ENCODE measurements at places on chromosomes 13 and 19.

DNA sequence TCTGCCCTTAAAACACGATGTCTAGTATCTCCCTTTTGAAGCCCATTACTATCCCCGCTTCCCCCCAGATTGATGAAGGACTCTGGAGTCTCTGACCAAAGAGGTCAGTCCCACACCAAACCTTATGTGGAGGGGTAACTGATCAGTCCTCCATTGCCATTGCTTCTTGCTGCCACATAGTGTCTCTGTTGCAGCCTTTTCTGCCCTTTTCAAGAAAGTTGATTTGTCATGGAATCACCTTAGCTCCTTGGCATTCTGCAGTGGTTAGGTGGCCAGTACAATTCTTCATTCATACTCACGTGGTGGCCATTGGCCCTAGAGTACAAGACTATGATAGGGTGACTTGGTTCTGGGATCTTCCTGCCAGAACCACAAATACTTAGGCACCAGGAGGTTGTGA lies 8.4 kb upstream of the HTR2A start:
- DNase-seq: no peak

GRCh38 chr13:46839399-46839798 lies 42.4 kb upstream of the ESD start:
- DNase-seq: no peak

DNA sequence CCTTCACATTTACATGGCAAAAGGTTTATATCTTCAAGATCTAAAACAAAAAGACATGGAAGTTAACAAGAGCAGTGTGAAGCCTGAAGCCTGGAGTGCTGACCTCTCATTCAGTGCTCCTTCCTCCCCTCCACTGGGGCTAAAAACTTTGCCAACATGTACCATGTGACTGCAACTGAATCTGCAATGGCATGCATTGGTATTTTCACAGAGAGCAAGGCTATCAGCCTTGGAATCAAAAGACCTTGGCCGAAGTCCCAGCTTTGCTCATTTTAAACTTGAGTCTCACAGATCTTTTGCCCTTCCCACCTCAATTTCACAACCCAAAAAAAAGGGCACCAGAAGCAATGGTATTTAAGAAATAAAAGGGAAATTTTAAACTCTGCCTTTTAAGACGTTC lies 325.1 kb downstream of the DCT start:
- DNase-seq: no peak

DNA sequence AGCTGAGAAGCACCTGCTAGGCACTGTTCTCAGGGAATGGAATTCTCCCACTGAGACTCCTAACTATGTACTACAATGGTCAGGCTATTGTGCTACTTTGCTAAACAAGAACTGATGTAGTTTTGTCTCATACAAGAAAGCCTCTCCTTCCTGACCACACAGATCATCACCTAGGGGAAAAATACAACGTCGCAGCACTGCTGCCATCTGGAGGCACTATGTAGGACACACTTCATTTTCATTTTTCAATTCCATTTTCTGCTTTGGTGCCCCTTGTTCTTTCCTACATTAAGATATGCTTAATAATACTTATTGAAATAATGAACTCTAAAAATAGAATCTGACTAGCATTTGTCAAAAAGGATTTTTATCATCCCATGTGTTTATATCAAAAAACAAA lies 21.1 kb downstream of the PROSER1 start:
- peak; percentile 19 for DNase-seq

- no peak for DNase-seq
These were observed 572 bp downstream of the SHISA2 start for GRCh38 chr13:26051231-26051656.

- DNase-seq: no peak
These were observed 264.0 kb downstream of the TBC1D4 start for GRCh38 chr13:75217949-75218348.

DNA sequence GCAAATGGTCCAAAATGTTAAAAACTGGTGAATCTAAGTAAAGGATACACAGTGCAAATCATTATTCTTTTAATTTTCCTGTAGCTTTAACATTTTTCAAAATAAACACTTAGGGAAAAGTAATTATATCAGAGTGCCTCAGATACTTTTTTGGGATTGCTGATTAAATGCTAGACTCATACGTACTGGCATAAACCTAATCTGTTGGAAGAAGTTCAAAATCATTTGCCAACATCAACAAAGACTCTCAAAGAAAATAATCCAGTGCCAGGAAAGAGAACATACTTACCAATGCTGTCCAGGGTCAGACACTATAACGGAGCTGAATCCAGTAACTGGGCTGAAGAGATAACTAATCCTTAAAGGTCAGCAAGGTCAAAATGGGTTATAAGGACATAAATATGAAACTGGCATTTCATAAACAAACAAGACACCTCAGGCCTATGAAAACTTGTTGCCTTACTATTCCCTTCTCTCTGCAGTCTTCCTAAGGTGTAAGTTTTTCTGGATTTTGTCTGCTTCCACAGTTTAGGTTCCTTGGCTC lies 3.3 kb upstream of the ZNF420 start:
- DNase-seq: no peak

DNA sequence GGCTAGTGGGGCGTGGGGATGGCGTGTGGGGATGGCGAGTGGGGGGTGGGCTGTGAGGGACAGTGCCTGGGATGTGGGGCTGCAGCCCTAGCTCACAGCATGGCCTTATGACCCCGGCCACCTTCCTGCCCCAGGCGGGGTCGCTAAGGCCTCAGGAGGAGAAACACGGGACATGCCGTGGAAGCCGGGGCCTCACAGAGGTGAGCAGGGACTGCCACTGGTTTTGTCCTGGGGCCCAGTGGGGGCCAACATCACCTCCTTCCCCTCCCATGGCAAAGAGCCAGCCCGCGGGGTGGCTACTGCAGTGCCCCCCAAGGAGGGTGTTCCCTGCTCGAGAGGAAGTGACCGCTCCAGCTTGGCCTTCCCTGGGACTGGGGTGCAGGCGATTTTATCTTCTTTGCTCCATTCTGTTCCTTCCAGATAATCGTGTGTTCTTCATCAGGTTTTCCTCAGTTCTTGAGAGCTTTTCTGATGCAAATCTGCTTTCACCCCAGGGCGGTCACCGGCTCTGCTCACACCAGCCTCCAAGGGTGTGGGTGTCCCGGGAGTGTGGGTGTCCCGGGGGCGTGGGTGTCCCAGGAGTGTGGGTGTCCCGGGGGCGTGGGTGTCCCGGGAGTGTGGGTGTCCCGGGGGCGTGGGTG lies 1.2 kb downstream of the F7 start:
- DNase-seq: peak; percentile 36

- peak; percentile 29 for DNase-seq
These were observed 706 bp upstream of the DNAJC3 start for GRCh38 chr13:95676105-95676761.

DNA sequence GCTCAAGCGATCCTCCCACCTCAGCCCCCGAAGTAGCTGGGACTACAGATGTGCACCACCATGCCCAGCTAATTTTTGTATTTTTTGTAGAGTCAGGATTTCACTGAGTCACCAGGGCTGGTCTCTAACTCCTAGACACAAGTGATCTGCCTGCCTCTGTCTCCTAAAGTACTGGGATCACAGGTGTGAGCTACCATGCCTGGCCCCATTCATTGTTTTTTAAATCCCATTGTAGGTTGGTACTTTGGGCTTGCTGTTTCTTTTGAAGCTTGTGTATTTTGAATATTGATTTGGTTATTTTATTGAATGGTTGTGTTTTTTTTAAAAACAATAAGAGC lies 26.7 kb downstream of the ZMYM2 start:
- DNase-seq: no peak

GRCh38 chr19:16496613-16496983 lies 404 bp downstream of the C19orf44 start:
- no peak for DNase-seq

- DNase-seq: peak; percentile 68
These were observed 38.4 kb upstream of the TCF3 start for GRCh38 chr19:1690699-1691307.

- DNase-seq: no peak
These were observed 38.1 kb downstream of the TMEM255B start for GRCh38 chr13:113796964-113797676.

GRCh38 chr19:45615795-45616703 lies 14.0 kb upstream of the GPR4 start:
- DNase-seq: peak; percentile 95

- no peak for DNase-seq
These were observed 6.6 kb downstream of the NDUFB7 start for GRCh38 chr19:14565298-14565679.

GRCh38 chr13:81302125-81302524 lies 961.2 kb upstream of the SPRY2 start:
- DNase-seq: no peak

- no peak for DNase-seq
These were observed 1721.9 kb downstream of the OLFM4 start for GRCh38 chr13:54750521-54750920.

DNA sequence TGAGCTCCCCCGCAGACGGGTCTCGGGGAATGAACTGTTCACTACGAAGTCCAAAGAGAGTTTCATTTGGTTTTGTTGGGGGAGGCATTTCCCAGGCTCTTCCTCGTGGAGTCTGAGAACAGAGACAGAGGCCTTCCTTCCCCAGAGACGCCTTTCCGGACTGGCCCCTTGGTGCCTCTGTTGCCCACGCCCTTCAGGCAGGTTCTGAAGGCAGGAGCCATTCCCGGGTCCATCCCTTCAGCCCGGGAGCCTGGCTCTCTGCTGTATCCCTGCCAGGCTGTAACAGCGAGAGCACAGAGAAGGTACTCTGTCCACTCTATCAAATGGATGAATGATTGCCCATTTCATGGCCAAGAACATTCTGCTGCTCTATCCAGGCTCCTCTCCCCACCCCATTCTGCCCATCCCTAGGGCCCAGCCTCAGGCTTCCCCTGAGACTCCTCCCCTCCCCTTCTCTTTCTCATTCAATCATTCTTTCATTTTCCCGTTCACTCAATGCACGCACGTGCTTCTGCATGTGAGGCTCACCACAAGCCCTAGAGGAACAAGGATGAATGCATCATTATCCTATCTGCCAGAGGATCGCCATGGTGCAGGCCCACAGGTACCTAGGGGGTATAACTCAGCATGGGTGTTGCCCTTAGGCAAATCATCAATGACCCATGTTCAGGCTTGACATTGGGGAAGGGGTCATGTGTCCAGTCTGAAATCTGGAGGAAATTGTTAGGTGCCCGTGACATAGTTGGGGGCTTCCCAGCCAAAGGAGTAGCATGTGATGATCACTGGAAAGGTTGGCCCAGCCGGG lies 298.6 kb downstream of the ZNF536 start:
- no peak for DNase-seq

DNA sequence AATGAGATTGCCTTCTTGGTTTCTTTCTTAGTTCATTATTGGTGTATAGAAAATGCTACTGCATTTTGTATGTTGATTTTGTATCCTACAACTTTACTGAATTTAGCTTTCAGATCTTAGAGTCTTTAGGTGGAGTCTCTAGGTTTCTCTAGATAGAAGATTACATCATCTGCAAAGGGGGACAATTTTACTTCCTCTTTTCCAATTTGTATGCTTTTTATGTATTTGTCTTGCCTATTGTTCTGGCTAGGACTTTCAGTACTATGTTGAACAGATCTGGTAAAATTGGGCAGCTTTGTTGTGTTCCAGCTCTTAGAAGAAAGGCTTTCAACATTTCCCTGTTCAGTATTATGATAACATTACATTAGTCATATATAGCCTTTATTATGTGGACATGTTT lies 101.0 kb upstream of the SPRY2 start:
- no peak for DNase-seq

DNA sequence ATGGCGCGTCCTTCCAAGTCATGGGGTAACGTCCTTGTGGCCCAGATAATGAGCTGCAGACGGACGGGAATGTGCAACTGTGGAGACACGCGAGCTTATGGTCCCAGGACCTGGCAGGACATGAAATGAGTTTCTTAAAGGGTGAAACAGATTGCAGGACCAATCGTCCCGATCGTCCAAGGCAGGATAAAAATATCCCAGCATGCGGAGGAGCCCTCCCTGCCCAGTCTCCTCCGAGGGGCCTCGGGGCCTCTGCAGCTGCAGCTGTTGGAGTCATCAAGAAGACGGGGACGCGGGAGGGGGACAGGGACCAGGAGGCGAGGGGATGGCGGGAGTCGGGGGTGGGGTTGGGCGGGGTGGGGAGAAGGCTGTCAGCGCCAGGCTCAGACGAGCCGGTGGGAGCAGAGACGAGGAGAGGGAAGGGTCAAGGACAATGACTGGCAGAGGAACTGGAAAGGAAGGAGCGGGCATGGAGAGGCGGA lies 14.4 kb upstream of the GARIN5A start:
- no peak for DNase-seq

GRCh38 chr13:46536341-46536740 lies 16.6 kb upstream of the LRCH1 start:
- DNase-seq: no peak

GRCh38 chr13:33686772-33687480 lies 131.0 kb upstream of the RFC3 start:
- no peak for DNase-seq

- no peak for DNase-seq
These were observed 127.7 kb upstream of the EDNRB start for GRCh38 chr13:78046331-78046730.

DNA sequence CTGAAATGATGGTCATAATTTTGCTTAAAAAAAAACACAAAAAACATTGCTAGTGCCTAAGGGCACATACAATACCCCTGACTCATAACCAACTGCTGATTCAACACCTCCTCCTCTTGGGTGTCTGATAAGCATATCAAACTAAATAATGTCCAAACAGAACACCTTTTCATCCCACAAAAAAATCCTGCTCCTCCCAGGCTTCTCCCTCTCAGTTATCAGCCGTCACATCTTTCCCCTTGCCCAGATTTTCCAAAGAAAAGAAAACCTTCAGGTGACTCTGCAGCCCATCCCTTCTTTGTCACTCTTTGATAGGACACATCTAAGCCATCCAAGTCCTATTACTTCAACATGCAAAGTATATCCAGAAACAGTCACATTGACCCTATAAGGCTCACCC lies 46.9 kb downstream of the ABCC4 start:
- no peak for DNase-seq

DNA sequence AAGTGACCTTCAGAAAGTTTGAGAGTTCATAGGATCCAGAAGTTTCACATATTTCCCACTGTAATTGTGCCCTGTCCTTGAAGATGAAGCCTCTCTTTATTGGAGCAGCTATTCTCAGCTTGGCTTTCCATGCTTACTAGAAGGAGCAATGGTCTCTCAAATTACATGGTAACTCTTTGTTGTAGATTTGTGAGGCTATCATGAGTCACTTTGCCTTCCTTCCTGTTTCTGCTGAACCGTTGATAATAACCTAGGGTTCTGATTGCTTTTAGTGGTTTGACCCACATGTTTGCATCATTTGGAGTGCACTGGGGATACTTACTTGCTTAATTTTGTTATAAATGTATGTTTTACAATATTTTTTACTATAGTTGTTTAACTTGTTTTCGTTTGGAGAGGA lies 772.9 kb upstream of the SLITRK6 start:
- no peak for DNase-seq

All from activated CD4-positive, alpha-beta T cell treated with anti-CD3 and anti-CD28 coated beads for 48 hours (primary cell).